ENCODE measurements at places on chromosomes 3 and 15. TPM values are rescaled to one million over a fixed set of nuclear protein-coding genes. Genes with fewer than 3 reads are reported as not detected.

TUSC7 gene
- total RNA-seq = not detected

RBMS3 gene
- 44.8 TPM for total RNA-seq

DNA sequence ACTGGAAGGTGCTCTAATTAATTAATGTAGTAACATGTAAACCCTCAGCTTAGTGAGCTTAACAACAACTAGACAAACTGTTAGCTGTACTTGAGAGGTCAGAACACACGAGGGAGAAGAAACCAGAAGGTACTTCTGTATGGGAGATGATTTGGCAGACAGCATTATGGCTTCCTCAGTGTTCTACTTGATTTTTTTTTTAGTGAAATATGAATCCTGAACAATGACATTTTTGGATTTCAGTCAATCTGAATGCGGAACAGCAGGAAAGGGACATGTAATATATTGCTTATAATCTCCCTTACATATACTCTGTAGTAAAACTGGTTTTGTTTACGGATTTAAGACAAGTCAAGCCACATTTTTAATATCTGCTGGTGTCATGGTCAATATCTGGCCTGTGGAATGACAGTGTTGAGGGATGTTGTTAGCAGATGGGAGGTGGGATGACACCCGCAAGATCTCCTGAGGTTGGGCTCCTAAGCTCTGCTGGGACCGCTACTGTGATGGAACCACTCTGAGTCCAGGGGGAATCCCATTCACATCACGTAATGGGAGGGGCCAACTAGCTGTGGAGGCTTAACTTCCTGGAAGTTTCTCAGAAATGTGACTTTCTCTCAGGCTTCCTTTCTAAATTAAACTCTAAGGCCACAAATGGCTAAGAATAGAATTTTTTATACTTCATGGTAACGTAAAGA is 18.7 kb downstream of the TNFAIP8L3 start:
- no peak for DNase-seq

LRRIQ4 gene
- not detected for total RNA-seq

RAB6B gene
- 6.1 TPM for total RNA-seq

DNA sequence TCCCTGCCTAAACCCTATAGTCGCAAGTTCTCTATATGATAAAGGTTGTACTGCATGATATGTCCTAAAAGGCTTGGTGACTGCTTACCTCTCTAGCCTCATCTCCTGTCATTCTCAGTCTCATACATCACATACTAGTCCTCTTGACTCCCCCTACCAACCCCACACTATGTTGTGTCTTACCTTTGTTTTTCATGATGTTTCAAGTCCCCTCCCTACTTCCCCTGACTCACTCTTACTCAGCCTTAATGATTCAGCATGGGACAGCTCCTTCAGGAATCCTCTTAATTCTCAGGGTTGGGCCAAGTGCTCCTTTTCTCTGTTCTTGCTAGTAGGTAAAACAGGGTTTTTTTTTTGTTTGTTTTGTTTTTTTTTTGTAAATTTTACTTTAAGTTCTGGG is 49.6 kb downstream of the SLMAP start:
- DNase-seq = no peak

SERPINI2 gene
- total RNA-seq = not detected

SLC22A14 gene
- not detected for total RNA-seq

DNA sequence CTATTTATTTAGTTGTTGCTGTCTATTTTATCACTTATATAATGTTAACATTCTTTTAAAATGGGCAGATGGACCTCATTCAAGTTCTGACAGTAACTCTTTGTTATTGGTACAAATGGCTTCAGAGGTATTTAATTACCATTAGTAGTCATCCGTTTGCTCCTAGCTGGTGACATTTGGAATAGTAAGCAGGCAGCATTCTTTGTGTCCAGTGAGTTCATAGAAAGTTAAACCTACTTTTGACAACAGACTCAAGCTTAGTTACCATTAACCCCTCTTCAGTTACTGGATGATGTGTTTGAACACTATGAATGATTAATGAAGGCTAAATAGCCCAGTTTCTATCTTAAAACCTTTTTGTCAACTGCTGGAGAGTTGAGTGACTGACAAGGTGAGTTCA is 500.7 kb upstream of the ATP11B start:
- DNase-seq = no peak

DNA sequence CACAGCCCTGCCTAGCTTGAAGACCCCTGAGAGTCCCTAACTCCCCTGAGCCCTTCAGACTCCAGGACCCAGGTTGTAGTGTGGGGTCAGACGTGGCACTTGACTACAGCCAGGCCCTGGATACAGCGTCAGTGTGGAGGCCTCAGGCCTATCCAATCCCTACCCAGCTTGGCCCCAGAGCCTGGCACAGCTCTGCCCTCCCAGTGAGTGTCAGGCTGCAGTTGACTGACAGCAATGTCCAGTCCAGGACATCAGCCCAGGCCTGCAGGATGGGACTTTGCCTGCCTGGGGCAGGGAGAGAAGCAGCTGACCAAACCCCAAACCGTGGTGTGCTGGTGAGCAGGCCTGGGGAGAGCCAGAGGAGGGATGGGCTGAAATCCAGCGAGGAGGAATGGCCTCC is 27.3 kb downstream of the KLF13 start:
- no peak for DNase-seq

GRCh38 chr3:161104561-161105551 is at the start of gene B3GALNT1:
Gene B3GALNT1, minus strand, starts transcription at chr3:161105349. Its CDS starts 18,595 bp downstream, at chr3:161086754.
- DNase-seq = peak; percentile 55

DNA sequence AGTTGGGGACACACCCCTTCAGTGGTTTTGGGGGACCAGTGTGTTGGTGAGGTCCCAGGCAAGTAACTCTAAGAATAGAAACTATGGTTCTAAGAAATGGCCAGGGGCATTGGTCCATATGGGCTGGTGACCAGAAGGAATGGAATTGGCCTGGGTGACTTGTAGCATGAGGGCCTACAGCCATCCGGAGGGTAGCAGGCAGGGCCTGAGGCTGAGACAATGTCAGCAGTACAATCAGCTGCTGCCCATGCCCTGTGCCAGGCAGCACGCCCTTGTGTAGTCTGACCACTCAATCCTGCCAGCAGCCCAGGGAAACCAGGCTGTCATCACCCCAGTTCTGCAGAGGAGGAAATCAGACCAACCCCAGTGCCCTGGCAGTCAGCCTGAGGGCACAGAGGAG is 100.6 kb downstream of the DNAJB8 start:
- DNase-seq = no peak

DNA sequence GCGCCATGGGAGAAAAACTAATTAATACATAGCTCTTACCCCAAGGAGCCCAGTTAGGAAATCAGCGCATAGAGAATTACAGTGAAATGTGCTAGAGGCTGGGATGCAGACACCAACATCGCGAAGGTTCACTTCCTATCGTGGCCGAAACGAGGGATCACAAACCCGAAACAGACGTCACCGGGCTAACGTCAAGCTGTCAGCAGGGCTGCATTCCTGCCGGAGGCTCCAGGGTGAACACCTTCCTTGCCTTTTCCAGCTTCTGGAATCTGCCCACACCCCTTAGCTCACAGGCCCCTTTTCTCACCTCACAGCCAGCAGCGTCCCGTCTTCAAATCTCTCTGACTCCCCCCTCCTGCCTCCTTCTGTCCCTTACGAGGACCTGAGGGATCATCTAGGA is 13.0 kb downstream of the GP5 start:
- no peak for DNase-seq

DNA sequence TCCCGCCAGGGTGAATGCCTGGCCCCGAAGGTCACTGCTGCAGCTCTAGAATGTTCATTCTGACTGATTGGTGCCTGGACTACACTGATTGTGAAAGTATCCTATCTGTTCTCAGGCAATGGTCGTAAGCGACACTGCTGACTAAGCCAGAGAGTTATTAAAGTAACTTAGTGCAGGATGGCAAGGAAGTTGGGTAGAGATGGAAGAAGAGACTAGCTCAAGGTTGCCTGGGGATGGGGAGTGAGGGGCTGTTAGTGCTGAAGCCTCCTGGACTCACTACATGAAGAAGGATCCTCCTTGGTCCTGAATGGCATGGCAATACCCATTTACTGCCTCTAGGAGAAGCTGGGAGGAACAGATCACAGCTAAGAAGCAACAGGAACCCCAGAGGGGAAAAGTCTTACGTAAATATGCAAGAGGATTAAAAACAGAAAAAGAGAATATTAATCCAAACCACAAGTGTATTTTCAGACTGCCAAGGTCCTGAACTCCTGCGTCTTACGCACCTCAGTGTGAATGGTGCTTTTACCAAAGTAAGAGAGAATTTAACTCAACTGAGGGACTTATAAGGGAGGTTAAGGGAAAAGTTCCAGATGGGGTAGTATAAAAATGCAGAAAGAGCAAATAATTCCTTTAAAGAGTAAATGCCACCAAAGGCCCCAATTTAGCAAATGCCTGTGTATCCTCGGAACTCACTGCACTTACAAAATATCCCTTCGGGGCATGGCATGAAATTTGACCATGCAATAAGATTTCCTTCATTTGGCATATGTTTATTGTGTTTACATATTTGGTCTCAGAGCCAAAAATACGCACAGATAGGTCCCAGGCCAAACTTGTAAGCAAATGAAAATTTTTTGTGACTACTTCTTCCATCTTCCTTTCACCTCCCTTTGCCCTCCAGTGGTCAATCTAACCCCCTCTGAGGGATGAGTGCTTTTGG is 64.0 kb upstream of the DGKG start:
- no peak for DNase-seq

BOC gene
- total RNA-seq = 9.8 TPM

GRCh38 chr3:158711886-158712285 is 20.4 kb downstream of the RARRES1 start:
- no peak for DNase-seq

DNA sequence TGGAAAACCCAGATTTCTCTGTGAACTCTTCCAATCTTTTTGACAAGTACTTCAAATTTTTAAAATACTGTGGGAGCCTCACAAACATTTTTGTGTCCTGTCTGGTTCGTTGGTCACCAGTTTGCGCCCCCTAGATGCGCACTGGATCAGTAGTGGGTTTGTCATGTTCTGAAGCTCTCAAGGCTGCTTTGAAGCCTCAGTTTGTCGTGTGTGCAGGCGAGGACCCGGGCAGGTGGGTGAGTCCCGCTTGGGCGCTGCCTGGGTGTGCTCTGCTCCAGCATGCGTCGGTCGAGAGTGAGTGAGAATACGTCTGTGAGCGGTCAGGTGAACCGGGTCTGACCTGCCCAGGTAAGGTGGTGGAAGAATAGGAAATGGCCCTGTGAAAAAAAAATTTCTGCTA is 17.3 kb upstream of the AEN start:
- no peak for DNase-seq

CACNA2D2 gene
- 1.8 TPM for total RNA-seq

AGBL1 gene
- not detected for total RNA-seq

RPP25 gene
- total RNA-seq = 9.4 TPM

BHLHE40 gene
- 7.6 TPM for total RNA-seq

- no peak for DNase-seq
Observed at GRCh38 chr15:44101286-44101685, 93.8 kb downstream of the FRMD5 start.

DNA sequence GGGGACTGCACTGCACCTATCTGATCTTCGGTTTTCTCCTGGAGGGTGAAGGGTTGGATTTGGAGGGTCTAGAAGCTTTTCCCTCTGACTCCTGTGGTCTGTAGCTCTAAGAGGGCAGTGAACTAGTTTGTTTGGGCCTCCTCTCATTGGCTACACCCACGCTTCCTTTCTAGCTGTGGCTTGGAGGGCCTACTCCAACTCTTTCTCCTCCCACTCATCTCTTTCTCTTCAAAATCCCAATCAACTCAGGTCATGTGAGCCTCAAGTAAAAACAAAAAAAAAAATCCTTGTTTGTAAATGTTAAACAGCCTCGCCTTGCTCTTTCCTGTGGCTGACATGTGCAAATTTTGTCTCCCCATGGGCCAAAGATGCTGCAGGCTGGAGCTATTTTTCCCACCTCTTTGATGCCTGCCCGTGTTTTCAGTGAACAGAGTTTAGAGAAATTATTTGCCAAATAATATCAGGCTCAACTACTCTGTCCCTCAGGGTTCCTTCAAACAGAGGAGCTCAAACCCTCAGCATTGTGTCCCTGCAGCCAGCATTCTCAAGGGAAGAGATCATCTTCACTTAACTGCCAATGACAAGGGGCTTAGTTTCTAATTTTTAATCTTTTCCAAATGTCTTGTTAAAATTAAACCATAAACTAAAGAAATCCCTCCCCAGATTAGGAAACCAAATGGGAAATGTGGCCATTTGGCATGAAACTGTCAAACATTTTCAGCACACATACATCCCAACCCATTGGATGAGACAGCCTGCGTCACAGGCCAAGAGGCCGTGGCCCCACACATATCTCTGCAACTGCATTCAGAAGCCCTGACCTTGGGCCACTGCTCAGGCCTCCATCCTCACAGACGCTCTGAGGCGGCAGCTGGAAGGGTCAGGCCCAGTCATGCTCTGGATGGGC is 114.8 kb upstream of the THBS1 start:
- peak; percentile 85 for DNase-seq

GP5 gene
- total RNA-seq = not detected

ZNF385D gene
- 7.2 TPM for total RNA-seq

DNA sequence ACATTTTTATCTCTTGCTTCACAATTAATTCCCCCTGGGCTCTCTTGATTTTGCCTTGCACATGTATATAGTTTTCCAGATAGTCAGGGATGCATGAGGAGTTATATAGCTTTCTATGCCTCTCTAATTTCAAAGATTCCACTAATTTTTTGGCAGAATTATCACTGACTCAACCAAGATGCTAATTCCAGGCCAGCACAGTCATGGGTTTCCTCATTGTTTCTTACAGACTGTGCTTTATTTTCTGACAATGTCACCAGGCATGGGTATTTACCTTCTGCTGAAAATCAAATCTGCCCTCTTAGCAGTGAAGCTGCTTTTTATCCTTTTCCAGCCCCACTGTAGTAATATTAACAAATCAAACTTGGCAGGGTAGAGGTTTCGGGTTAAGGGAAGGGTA is 1520.6 kb upstream of the CADM2 start:
- DNase-seq = no peak

DNA sequence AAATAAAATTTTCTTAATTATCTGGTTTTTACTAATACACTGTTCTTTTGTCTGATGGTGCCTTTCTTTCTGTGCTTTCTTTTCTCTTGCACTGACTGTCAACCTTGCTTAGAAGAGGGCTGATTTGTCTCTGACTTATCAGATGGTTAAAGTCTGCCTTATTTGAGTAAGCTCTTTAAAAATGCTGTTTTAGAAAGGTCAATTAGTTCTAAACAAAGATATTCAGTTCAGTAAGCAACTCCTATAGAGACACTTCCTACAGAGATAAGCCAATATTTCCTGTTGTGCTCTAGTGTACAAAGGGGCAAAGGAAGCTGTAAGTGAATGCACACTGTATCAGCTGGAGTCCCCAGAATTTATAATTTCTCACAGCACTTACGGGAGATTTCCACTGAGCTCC is 153.4 kb upstream of the TSPAN3 start:
- DNase-seq = peak; percentile 13

SSUH2 gene
- 0.43 TPM for total RNA-seq

DNA sequence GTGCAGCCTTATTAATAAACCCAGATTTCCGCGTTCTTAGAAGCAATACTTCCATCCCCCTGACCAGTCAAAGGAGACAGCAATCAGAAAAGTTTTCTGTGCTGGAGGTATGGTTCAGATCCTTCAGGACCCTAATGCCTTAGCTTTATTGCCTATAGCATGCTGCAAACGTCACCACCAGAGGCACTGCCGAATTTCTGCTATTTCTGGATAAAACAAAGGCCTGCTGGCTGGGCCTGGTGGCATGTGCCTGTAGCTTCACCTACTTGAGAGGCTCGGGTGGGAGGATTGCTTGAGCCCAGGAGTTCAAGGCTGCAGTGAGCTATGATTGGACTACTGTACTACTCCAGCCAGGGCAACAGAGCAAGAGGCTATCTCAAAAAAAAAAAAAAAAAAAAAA is 407.2 kb downstream of the FOXP1 start:
- no peak for DNase-seq

- no peak for DNase-seq
Observed at GRCh38 chr15:39099524-39099923, 481.4 kb upstream of the THBS1 start.

Measured in stomach (tissue), 19 donors.